ENCODE measurements at places on chromosomes 6 and 20. TPM values are rescaled to one million over a fixed set of nuclear protein-coding genes. Genes with fewer than 3 reads are reported as not detected.
A peak's percentile ranks its signal among the peaks of the same experiment; 100 is the strongest.

DNA sequence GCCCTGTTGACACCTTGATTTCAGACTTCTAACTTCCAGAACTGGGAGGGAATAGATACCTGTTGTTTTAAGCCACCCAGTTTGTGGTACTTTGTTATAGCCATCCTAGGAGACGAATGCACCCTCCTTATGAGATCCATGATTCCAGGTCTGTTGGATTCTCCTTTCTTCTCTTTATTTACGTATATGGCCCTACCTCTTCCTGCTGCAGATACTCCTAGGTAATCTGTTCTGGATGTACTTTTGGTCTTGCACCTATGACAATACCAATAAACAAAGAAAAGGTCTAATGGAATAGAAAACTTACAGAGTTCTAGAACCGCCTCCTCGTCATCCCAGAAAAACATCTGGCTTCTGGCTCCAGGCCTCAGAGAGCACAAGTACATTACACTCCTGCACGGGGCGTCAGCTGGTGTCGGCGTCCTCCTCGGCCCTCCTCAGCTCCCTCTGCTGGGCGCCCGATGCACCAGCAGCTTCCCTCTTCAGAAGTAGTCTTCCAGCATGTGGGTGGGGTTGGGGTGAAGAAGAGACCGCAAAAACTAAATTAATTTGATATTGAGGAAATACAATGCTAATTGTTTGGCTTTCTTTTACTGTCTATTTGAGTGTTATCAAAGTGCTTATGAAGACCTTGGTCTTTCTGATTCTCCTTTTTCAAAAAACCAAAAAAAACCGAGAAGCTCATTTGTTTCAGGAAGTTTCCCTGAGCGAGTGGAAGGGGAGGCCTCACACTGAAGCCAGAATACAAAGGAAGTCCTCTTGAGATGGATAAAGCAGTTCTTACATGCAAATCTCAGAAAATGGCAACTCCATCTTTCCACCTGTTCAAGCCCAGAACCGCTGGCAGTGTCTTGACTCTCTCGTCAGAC lies 9.7 kb upstream of the ATXN1 start:
- peak; percentile 72 for DNase-seq

GRCh38 chr6:158040051-158040803 lies 58.6 kb downstream of the SYNJ2 start:
- peak; percentile 99 for DNase-seq

DNA sequence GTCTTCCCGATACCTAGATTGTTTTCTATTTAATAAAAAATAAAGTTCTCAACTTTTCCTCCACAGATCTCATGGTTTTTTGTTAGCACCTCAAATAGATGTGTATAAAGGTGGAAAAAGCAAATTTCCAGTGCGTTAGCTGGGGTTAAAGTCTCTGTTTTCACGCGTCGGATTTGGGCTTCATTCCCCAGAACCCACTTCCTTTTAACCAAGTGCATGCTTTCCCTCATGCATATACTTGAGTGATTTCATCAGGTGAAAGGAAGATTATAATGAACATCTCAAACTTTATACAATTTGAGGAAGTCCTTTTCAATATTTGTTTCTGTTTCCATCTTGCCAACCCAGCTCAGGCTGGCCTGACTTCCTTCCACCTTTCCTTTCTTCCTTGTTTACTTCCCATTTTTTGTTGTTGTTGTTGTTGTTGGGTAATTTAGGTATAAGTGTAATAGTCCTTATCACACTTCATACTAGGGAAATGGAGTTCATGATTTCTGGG lies 43.9 kb upstream of the GGTLC1 start:
- DNase-seq = no peak

GRCh38 chr6:11692451-11693376 lies 85.9 kb downstream of the ADTRP start:
- peak; percentile 18 for DNase-seq

DNA sequence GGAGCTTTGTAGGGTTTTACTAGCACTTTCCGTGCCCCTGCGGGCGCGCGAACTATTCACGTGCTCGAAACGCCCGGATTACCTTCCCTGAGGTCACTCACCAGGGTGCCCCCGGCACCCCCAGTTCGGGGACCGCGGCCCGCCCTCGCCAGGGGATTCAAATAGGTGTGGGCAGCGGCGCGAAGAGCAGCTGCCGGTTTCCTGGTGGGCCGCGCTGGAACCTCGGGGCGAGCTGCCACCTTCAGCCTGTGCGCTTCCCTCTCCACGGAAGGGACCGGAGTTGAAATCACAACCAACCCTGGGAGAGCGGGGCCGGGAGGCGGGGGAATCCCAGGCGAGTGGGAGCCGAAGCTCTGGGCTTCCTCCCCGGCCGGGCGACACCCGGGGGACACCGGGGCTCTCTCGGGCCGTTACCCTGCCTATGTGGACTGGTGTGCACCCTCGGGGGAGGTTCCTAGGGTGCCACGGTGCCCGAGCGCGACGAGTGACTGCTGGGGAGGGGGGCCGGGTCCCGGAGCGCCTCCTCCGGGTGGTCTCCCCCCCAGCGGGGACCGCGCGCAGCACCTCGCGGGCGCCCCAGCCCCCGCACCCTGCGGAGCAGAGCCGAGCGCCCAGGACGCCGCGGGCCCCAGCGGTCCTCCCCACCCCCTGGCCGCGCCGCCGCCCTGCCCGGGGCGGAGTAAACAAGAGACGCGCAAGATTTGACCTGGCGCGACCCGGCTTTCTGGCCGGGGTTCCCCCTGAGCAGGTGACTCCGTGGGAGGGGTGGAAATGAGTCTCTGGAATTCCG lies 2.1 kb upstream of the HIVEP2 start:
- DNase-seq = peak; percentile 65

DNA sequence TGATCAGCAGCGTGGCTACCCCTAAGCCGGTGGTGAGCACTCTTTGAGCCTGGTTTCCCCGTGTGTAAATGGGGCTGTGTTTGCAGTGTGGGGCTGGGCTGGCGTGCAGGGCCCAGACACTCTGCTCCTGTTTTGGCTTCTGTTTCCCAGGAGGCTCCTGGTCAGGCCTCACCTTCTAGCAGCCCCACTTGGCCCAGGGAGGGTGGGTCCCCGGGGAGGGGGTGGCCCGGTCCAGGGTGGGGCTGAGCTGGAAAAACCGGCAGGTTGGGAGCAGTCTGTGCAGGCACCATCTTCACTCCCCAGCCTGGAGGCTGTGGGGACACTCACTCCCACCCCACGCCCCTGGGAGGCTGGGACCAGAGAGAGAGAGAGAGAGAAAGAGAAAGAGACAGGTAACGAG lies 25.3 kb downstream of the CEBPB start:
- DNase-seq = no peak

GRCh38 chr20:36541768-36542488 lies 609 bp downstream of the MYL9 start:
- peak; percentile 41 for DNase-seq

GRCh38 chr6:44272999-44273566 lies 2.8 kb downstream of the TMEM151B start:
- DNase-seq = no peak

DNA sequence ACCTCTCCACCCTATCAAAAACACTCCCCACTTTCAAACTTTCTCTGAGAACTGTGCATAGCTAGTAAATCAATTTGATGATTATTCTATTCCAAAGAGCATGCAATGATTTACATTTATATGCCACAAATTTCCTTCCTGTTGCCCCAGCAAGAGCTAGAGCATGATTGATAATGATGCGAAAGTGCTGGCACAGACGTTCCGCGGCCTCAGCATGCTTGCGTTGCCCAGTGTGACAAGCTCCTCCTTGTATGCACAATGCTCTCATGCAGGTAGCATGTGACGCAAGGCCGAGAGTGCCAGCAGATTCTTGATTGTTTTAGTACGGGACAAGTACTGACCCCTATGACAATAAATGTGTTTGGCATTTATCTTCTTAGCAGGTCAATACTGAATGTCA lies 696.3 kb upstream of the SLC35B3 start:
- no peak for DNase-seq

DNA sequence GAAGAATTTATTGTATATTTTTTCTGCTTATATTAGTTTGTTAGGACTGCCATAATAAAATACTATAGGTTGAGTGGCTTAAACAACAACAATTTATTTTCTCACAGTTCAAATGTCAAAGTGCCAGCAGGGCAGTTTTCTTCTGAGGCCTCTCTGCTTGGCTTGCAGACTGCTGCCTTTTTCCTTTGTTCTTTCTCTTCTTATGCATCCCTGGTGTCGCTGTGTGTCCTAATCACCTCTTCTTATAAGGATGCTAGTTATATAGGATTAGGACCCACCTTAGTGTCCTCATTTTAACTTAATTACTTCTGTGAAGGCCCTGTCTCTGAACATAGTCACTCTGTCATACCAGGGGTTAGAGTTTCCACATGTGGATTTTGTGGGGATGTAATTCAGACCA lies 354.4 kb downstream of the NKAIN2 start:
- no peak for DNase-seq

DNA sequence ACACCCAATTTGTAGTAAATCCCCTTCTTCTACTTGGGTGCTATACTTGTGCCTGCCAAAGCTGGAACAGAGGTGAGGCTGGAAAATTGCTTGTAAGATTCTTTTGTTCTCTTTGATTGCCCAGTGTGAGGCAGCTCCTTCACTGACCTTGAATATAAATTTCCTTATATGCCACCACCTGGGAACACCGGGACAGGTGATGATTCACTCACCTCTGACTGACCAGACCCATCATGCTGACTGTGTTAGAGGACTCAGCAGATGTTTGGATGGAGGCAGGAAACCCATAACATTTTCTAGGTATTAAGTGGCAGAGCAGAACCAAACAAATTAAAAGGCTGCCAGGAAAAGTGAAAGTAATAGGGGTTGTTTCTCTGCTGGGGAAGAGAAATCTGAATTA lies 120.9 kb downstream of the GRM1 start:
- DNase-seq = peak; percentile 17

NKX2-4 gene
- 3.1 TPM for total RNA-seq

BACH2 gene
- total RNA-seq = 0.30 TPM

SNX9 gene
- total RNA-seq = 24.2 TPM

RAD21L1 gene
- total RNA-seq = 0.59 TPM

BICRAL gene
- 4.9 TPM for total RNA-seq

CTAGE9 gene
- not detected for total RNA-seq

TINAG gene
- not detected for total RNA-seq

WFDC5 gene
- not detected for total RNA-seq

RUNX2 gene
- 2.6 TPM for total RNA-seq
